PC-3 (cell line): ENCODE measurements at places on chromosomes 16 and 17. TPM values are rescaled to one million over a fixed set of nuclear protein-coding genes. Genes with fewer than 3 reads are reported as not detected.

GRCh38 chr16:53559270-53559951 lies 56.4 kb upstream of the AKTIP start:
- no peaks in the 10 kb centered on the region for H3K36me3 ChIP-seq
- H3K27me3 ChIP-seq = no peaks in the 10 kb centered on the region
- no peaks in the 10 kb centered on the region for H3K4me1 ChIP-seq

DNA sequence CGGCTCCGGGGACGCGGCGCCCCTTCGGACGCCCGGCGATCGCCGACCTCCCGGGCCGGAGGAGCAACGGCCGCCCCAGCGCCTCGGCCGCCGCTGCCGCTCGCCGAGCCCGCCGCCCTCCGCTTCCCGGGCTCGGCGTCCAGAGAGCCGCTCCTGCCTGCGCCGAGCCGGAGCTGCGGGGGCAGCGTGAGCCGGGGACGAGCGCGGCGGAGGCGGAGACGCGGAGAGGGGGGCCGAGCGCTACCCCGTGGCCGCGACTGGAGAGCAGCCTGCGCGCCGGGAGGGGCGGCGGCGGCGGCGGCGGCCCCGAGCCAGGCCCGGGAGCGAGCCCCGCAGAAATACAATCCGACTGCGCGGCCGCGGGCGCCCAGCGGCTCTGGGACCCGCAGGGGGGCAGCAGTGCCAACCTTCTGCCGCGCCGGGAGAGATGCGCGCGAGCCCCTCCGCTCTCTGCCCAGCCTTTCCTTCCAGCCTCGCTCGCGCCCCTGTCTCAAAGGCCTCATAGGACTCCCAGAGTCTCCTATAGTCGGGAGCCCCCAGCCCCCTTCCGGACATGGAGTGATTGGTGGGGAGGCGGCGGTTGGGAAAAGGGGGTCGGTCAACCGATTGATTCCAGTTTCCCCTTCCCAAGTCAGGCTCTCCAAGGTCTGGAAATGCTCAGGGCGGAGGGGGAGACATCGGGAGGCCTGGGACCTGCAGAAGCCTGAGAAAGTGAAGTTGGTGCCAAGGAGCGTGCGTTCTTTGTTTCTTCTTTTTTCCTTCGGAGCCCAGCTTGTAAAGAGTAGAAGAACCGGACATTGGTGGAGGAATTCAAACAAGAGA lies 1.0 kb upstream of the SDK2 start:
- no peak for DNase-seq
- no peak overlapping the region for H3K27ac ChIP-seq

DNA sequence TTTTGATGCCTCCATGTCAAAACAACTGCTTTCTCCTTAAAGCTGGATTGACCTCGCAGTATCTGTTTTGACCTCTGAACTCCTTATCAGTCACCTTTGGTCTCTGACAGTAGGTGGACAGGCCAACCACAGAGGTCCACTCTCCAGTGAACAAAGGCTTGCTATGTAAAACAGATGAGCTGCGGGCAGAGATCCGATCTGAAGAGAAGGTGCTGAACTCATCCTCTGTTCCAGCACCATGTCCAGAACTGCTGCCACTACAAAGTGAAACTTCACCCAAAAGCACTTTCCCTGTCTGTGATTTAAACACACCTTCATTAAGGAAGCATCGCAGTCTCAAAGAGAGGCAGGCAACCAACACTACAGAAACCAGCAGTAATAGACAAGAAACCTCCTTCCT lies 117.3 kb upstream of the CORO6 start:
- H3K4me1 ChIP-seq = peaks cover 8% of the 10 kb centered on the region
- H3K36me3 ChIP-seq = no peaks in the 10 kb centered on the region
- H3K27ac ChIP-seq = no peak overlapping the region
- no peak overlapping the region for H3K4me3 ChIP-seq
- no peak for DNase-seq

RNF135 gene
- total RNA-seq = 10.4 and 10.7 TPM in 2 replicates

- no peaks in the 10 kb centered on the region for H3K27me3 ChIP-seq
- no peaks in the 10 kb centered on the region for H3K36me3 ChIP-seq
- H3K4me3 ChIP-seq = no peak overlapping the region
Measured at GRCh38 chr17:62882284-62882683, 74.2 kb upstream of the MARCHF10 start.
